Activated CD4-positive, alpha-beta T cell treated with anti-CD3 and anti-CD28 coated beads for 36 hours (primary cell): ENCODE measurements at places on chromosomes 3 and 15.

GRCh38 chr3:135811651-135812050, 153.9 kb upstream of the PPP2R3A start:
- no peaks in the 10 kb centered on the region for H3K4me1 ChIP-seq
- DNase-seq: no peak
- no peak overlapping the region for H3K27ac ChIP-seq
- no peaks in the 10 kb centered on the region for H3K36me3 ChIP-seq
- H3K27me3 ChIP-seq: peaks cover 11% of the 10 kb centered on the region
- H3K4me3 ChIP-seq: no peak overlapping the region

DNA sequence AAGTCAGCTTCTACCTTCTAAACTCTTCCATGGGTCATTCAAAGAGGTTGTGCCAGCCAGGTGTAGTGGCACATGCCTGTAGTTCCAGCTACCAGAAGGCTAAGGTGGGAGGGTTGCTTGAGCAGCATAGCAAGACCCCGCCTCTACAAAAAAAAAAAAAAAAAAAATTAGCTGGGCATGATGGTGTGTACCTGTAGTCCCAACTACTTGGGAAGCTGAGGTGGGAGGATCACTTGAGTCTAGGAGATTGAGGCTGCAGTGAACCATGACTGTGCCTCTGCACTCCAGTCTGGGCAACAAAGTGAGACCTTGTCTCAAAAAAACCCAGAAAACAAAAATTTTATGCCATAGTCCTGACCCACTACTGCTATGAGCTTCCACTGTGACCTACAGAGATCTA, 126.8 kb downstream of the MDFIC2 start:
- H3K4me1 ChIP-seq: no peaks in the 10 kb centered on the region
- no peaks in the 10 kb centered on the region for H3K36me3 ChIP-seq
- no peak overlapping the region for H3K27ac ChIP-seq
- H3K27me3 ChIP-seq: peaks cover 21% of the 10 kb centered on the region
- no peak overlapping the region for H3K4me3 ChIP-seq

- H3K27ac ChIP-seq: no peak overlapping the region
- no peak overlapping the region for H3K4me3 ChIP-seq
- H3K36me3 ChIP-seq: no peaks in the 10 kb centered on the region
- DNase-seq: no peak
- H3K4me1 ChIP-seq: no peaks in the 10 kb centered on the region
Measured at GRCh38 chr3:179512378-179512777, 50.3 kb upstream of the ACTL6A start.

GRCh38 chr15:56207092-56207491, 36.6 kb downstream of the RFX7 start:
- peaks cover 23% of the 10 kb centered on the region for H3K36me3 ChIP-seq
- H3K27me3 ChIP-seq: no peaks in the 10 kb centered on the region
- H3K4me3 ChIP-seq: no peak overlapping the region
- H3K4me1 ChIP-seq: peaks cover 80% of the 10 kb centered on the region
- no peak overlapping the region for H3K27ac ChIP-seq
- no peak for DNase-seq

DNA sequence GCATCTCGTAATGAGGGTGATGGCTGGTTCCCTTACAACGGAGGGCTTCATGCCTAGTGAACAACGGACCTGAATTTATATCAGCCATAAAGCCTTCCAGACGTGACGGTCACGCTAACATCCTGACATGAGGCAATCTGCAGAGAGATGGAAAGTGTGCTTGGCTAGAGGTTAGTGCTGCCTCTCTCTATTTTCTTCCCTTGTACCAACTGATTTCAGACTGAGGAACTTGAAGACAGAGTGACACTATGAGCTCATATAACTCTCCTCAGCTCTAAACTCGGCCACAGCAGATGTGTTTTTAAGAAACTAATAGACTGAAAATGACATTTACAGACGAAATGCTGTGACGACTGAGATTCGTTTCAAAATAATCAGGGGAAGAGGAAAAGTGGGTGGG, 122.4 kb downstream of the XXYLT1 start:
- no peak overlapping the region for H3K27ac ChIP-seq
- peaks cover 34% of the 10 kb centered on the region for H3K4me1 ChIP-seq
- peaks cover 2% of the 10 kb centered on the region for H3K27me3 ChIP-seq
- no peak for DNase-seq
